Activated CD4-positive, alpha-beta T cell treated with anti-CD3 and anti-CD28 coated beads, Interleukin-2, amount 50 U/mL, for 24 hours (primary cell): ENCODE measurements at places on chromosomes 7 and 10.

- DNase-seq: no peak
Measured at GRCh38 chr10:90769946-90770841, 87.6 kb downstream of the HTR7 start.

DNA sequence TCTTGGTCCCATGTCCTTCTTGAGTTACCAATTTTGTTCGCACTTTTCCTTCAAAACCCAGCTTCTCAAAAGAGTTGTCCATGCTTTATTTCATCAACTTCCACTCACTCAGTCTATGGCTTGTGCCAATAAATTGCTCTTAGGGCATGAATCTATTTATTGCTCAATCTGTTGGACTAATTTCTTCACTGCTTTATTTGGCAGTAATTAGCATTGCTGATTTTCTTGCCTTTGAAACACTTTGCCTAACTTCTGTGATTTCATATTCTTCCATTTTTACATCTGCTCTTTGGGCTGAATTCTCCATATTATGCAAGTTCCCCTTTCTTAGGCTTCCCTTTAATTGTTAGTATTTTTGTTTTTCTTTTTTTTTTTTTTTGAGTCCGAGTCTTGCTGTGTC, 16.8 kb downstream of the DLD start:
- no peak for DNase-seq

DNA sequence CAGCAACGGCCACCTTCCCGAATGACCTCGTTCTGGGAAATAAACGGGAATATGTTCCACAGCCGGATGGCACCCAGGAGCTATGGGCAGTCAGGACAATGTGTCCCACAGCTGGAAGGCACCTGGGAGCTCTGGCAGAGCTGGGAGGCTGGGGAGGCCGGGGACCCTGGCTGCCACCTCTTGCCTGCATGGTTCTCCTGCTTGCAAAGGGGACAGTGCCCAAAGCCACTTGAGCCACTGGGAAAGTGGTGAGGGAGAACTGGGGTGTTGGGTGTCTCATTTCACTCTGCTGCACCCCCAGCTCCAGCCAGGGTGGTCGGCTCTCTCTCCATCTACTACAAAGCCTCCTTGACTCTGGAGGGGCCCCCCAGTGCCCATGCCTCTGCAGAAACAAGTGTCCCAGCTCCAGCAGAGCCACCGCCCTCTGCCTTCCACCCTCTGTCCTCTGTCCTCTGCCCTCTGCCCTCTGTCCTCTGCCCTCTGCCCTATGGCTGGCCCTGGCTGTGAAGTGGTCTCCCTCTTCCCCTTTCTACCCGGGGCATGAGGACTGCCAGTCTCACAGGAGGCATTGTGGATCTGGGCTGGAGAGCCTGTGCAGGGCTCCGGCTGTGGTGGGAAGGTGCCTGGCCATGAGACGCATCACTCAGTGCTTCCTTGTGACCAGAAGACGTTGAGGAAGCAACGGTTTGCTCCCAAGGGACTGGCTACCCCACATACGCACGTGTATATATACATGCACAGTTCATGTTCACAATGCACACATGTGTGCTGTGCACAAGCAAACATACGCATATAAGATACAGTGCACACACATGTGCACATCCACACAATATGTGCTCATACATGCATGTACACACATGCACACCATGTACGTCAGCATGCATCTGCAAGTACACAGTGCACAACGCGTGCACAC, 21.5 kb upstream of the INPP5A start:
- no peak for DNase-seq

- DNase-seq: no peak
Measured at GRCh38 chr10:132264966-132265889, 42.5 kb downstream of the STK32C start.

GRCh38 chr10:29328983-29329382, 40.1 kb downstream of the LYZL1 start:
- no peak for DNase-seq

- no peak for DNase-seq
Measured at GRCh38 chr10:35452847-35453246, 116.5 kb downstream of the CCNY start.

DNA sequence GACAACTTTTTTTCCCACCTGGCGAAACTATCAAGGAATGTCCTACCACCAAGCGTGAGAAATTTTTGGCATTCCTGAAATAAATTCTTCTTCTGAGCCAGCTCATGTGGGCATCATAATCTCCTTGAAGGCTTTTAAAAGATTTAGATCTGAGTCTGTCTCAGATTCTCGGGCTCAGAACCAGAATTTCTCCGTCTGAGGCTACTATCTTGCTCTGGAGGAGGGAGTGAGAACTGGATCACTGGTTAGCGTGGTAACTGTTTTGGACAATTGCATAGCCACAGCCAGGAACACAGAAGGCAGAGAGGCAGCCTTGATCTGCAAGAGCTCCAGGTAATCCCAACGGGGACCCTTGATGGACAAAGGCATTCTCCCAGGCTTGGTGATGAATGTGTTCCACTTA, 1.0 kb upstream of the PLAC9 start:
- no peak for DNase-seq

- no peak for DNase-seq
Measured at GRCh38 chr10:74213571-74214162, 62.6 kb downstream of the ADK start.

DNA sequence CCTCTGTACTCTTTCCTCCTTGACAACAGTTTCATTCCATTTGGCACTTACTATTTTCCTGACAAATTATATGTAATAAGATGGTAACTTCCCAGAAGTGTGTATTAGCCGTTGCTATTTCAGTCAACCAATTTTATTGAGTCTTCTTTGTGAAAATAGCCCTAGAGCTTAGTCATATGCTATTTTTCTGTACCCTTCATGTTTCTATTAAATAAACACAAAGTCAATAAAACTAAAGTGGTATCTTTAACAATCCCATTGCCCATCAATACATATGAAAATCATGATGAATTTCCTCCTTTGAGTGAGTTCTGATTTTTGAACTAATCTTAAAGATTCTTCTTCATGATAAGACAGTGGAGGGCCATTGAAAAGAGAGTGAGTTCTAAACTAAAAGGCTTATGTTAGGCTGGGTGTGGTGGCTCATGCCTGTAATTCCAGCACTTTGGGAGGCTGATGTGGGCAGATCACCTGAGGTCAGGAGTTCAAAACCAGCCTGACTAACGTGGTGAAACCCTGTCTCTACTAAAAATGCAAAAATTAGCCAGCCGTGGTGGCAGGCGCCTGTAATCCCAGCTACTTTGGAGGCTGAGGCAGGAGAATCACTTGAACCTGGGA, 5.9 kb upstream of the MYPN start:
- no peak for DNase-seq

DNA sequence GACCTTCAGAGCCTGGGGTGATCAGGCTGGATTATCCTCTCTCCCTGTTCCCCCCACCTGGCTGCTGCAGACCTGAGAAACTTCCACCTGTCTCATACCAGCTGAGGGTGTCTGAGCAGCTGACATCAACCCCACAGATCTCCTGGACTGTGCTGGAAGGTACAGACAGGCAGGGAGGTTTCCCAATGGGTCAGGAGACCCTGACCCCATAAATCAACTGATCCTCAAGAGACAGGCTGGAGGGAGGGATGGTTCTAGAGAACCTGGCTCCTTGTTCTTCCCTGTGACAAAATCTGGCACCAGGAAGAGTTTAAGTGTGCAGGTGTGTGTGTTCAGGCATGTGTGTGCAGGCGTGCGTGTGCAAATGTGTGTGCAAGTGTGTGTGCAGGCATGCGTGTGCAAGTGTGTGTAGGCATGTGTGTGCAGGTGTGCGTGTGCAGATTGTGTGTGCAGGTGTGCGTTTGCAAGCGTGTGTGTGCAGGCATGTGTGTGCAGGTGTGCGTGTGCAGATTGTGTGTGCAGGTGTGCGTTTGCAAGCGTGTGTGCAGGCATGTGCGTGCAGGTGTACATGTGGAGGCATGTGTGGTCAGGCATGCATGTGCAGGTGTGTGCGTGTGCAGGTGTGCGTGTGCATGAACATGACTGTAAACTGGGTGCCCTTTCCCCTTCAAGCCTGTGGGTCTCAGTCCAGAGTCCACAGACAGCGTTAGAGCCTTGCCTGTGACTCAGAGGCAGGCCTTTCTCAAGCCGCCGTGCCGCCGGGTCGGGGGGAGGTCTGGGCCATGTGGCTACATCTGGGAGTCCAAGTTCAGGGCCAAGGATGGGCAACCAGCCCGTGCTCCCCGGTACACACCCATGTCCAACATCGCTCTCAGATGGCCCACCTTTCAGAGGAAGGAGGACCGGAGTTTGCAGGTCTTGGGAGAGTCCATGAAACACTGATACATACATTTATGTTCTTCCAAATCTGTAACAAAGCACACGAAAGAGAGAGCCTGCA, 50.1 kb upstream of the ELN start:
- no peak for DNase-seq

DNA sequence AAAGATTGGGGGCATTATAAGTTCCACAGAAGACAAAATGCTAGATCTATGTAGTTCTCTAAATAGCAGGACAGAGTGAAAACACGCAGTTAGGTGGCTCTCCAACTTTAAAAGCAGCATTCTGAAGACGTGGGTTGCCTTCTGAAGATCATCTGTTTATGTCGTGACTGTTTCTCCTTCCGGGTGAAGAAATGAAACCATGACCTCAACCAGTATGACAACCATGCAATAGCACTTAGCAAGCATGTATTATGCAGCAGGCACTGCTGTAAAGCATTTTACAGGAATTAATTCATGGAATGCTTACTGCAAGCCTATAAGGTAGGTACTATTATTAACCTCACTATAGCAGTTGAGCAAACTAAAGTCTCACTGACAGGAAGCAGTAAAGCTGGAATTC, 125.2 kb downstream of the SLC25A13 start:
- DNase-seq: no peak

DNA sequence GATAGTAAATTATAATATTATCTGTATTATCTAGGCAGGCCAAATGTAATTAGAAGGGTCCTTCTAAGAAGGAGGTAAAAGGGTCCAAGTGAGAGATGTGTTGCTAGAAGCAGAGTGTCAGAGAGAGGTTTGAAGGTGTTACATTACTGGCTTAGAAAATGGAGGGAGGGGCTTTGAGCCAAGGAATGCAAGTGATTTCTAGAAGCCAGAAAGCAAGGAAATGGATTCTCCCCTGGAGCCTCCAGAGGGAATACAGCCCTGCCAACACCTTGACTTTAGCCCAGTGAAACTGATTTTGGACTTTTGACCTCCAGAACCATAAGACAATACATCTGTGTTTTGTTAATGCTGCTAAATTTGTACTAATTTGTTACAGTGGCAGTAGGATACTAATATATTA, 97.9 kb upstream of the IL6 start:
- no peak for DNase-seq

GRCh38 chr7:22146961-22147512, 201.3 kb upstream of the CDCA7L start:
- no peak for DNase-seq

DNA sequence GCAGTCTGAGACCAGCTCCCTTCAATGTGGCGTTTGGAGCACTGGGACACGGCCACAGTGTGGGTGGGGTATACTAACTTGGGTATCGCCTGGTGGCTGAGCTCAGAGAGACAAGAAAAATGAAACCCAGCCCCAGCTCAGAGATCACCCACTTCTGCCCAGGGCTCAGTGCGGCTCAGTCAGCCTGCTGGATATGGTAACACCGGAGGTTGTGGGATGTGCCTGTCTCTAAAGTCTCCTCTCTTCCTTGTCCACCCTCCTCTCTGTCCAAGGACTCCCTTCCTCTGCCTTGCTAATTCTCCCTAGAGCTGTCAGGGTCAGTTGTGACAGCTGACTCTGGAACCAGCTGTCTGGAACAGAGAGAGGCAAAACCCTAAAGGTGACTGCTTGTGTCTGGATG, 149.1 kb downstream of the PTPN20 start:
- DNase-seq: no peak

DNA sequence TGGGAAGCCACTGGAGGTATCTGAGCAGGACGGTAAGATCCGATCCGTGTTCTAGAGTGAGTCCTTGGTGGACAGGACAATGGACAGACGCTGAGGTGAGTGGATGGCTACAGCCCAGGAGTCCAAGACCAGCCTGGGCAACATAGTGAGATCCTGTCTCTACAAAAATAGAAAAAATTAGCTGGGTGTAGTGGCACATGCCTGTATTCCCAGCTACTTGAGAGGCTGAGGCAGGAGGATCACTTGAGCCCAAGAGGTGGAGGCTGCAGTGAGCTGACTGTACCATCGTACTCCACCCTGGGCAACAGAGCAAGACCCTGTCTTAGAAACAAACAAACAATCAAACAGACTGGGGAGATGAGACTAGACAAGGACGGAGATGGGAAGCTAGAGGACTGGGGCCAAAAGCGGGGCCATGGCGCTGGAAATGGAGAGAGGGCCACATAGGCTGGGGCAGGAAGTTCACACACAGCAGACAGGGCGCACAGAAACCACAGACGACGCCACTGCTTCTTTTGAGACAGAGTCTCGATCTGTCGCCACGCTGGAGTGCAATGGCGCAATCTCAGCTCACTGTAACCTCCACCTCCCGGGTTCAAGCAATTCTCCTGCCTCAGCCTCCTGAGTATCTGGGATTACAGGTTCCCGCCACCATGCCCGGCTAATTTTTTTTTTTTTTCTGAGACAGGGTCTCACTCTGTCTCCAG, 24.7 kb downstream of the DAGLB start:
- DNase-seq: no peak

GRCh38 chr7:28669330-28669729, 257.0 kb downstream of the CREB5 start:
- DNase-seq: no peak

DNA sequence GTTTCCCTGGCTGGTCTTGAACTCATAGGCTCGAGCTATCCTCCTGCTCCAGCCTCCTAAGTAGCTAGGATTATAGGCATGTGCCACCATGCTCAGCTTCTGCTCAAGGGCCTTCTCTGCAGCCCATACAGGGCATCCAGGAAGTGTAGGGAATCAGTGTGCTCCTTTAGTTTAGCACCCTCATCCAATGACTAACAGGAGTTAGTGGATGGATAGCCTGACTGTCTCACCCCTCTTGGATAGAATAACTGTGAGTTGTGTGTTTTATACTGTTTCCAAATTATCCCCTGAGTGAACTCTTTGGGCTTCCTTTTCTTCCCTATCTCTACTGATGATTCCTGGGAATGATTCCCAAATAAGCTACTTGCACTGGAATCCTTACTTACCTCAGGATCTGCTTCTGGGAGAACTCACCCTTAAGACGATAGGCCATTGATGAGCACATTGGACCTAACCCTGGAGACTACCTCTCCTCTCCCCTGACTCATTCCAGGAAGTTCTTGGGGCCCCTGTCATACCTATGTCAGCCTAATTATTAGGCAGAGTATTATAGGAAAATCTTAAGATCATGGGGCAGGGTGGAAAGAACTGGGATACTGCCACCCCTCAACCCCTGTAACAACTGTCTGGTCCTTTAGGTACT, 18.5 kb downstream of the STRIP2 start:
- no peak for DNase-seq

GRCh38 chr7:13179011-13179582, 491.7 kb downstream of the ARL4A start:
- no peak for DNase-seq
